Left lobe of liver (tissue), 2 donors: ENCODE measurements at places on chromosomes 13 and 19. TPM values are rescaled to one million over a fixed set of nuclear protein-coding genes. Genes with fewer than 3 reads are reported as not detected.

LIM2 gene
- not detected for total RNA-seq

GRCh38 chr13:64928696-64929499 is 2301.2 kb downstream of the PCDH9 start:
- DNase-seq: no peak

GATAD2A gene
- 36.1 TPM for total RNA-seq

GRCh38 chr19:3292958-3293529 is 68.6 kb downstream of the CELF5 start:
- peak; percentile 93 for DNase-seq

GRCh38 chr19:10601999-10602329 is 14.9 kb upstream of the AP1M2 start:
- no peak for DNase-seq

GRCh38 chr19:30000862-30001261 is 58.8 kb downstream of the URI1 start:
- DNase-seq: no peak

DNA sequence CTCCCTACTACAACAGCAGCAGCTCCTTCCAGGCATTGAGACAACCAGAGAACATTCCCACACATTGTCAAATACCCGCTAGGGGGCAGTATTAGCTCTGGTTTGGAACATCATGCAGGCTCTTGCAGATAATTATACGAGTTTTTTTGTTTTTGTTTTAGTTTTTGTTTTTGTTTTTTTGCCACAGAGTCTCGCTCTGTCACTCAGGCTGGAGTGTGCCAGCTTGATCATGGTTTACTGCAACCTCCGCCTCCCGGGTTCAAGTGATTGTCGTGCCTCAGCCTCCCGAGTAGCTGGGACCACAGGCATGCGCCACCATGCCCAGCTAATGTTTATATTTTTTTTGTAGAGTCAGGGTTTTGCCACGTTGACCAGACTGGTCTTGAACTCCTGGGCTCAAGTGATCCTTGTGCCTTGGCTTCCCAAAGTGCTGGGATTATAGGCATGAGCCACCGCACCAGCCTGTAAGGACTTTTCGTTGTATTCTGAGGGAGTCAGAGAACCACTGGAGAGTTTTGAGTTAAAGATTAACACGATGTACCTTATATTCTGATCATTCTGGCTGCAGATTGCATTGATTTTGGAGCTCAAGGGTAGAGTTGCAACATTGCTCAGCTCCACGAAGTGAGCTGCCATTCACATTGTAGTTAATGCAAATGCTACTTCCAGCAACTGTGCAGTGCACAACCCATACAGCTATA is 41.7 kb upstream of the CEACAM20 start:
- DNase-seq: peak; percentile 72

GRCh38 chr19:39193803-39194202 is 3.0 kb upstream of the NCCRP1 start:
- peak; percentile 62 for DNase-seq

C13orf46 gene
- 1.1 TPM for total RNA-seq

RUBCNL gene
- 0.68 TPM for total RNA-seq

DNA sequence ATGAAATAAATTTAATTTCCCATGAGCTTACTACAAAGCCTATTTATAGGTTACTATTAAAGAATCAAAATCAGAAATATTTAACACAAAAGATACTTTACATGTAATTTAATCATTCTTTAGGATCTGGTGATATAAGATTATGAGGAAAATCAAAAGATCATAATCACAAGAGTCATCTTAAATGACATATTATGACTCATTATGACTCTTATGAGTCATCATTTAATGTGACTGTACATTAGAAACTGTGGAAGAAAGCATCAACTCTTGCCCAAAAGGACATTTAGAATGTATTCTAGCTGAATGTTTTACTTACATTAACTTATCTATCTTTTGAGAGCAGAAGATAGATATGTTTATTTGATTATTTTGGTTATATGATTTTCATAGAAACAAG is 458.6 kb downstream of the DCT start:
- no peak for DNase-seq
